ENCODE measurements at places on chromosomes 3 and 15.

GRCh38 chr3:178420033-178420432 is 116.2 kb upstream of the KCNMB2 start:
- no peak for DNase-seq

- DNase-seq: no peak
These were observed 59.2 kb downstream of the CHRD start for GRCh38 chr3:184439096-184439495.

DNA sequence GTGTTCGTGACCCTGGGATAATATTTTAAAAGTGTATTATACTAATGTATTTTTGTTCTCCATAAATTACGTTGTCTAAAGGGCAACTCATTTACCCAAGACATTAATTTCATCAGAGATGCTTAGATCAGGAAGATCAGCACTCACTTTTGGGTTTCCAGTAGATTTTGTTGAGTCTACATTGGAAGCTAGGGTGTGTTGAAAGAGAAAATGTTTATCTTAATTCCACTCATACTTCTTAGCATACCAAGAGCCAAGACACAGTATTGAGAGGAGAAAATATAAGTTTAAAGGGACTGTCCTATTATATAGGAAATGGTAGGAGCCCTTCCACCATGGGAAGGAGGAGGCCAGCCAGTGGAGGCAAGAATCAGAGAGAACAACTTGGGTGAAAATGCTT is 412.9 kb upstream of the RGMA start:
- no peak for DNase-seq

- no peak for DNase-seq
These were observed 111.0 kb downstream of the RFTN1 start for GRCh38 chr3:16402451-16402850.

DNA sequence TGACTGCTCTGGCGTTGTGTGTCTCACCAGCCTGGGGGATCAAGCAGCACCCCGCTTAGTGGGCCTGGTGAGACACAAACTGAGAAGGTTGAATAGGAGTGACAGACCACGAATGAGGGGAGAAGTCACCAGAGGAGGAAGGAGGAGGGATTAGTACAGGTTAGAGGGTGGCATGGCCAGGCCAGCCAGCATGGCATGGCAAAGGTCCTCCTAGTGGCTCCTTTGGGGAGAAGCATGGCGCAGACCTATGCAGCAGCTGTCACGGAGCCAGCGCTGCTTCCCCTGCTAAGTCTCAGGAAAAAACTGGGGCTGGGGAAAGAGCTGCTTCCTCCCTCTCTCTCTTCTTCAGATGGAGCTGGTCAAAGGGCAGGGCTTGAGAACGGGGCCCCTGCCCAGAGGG is 48.6 kb downstream of the ZDHHC3 start:
- DNase-seq: peak; percentile 7

DNA sequence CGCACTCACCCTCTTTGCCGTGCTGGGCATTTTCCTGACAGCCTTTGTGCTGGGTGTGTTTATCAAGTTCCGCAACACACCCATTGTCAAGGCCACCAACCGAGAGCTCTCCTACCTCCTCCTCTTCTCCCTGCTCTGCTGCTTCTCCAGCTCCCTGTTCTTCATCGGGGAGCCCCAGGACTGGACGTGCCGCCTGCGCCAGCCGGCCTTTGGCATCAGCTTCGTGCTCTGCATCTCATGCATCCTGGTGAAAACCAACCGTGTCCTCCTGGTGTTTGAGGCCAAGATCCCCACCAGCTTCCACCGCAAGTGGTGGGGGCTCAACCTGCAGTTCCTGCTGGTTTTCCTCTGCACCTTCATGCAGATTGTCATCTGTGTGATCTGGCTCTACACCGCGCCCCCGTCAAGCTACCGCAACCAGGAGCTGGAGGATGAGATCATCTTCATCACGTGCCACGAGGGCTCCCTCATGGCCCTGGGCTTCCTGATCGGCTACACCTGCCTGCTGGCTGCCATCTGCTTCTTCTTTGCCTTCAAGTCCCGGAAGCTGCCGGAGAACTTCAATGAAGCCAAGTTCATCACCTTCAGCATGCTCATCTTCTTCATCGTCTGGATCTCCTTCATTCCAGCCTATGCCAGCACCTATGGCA is 41.1 kb upstream of the CSTA start:
- DNase-seq: no peak

DNA sequence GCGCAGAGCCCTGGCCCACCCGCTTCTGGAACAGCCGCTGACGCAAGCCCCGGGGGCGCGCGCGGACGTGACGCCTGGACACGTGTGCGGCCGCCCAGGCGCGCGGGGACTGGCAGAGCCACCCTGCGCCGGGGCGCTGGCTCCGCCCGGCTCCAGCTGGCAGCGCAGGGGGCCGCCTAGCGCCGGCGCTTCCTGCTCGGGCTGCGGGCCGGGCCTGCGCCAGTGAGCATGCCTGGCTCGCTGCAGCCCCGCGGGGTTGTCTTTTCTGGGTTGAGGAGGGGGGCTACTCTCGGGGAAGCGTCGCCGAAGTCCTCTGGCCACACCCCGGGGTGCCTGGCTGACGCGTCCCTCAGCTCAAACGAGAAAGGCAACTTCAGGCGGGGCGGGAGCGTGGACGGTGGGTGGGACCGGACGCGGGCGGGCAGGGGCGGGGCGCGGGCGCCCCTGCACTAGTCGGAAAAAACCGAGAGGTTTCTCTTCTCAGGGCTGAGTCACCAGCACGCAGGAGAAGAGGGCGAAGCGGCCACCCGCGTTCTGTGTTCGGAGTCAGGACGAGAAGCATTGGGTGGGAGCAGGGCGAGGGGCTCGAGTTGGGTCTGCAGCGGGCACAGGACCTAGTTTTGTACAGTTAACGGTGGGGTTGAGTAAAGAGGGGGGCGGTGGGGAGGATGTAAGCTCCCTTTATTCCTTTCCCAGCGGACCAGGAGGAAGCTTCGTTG is at the start of gene SIAH2:
TSS of gene SIAH2 (minus strand) at position 48 of the 719 bp plus-strand sequence. CDS start 320 bp downstream, outside the sequence.
- peak; percentile 96 for DNase-seq

DNA sequence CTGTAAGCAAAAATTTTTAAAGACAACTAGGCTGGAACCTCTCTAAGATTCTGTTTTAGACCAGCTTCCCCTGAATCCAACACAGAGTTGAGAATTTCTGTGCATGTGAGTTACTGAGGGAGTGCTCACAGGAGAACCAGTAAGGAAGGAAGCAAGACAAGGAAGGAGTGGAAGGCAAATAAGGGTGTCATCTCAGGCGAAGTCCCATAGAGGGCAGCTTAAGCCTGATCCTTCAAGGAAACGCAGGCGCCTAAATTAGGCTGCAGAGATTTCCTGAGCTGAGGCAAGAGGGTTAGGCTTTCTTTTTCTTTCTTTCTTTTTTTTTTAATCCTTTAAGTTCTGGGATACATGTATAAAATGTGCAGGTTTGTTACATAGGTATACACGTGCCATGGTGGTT is 36.2 kb upstream of the COL6A6 start:
- DNase-seq: no peak

DNA sequence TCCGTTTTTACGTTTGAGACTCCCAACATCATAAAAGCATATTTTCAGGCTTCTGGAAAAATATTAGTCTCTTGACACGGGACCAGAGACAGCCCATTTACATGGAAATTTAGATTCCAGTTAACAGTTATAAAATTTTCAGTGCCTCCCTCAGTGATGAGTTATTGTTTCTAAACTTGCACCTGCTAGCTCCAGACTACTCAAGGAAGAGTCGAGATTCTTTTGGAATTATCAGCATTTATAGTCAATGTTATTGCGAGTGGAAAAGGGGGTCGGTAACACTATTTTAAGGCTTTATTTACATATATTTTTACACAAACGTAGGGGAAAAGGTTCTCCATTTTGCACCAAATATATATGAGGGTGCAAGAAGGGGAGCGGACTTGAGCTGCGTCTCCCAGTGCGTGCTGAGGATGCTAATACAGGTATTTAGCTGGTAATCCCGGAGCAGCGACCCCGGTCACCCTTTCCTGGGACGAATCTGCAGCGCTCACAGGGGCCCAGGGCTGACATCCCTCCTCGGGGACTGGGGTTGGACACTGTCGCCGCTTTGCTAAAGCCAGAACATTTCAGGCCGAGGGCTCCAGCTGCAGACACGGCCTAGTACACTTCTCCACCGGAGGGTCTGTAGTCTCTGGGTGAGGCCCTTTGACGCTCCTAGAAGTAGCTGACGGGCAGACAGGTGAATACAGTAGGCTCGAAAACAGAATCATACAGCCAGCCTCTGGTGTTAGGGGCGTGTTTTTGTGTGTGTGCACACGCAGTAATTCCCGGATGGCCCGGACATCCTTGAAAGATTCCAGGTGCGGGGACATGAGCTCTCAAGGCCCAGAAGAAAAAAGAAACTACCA is 729 bp upstream of the ZBTB11 start:
- no peak for DNase-seq

GRCh38 chr3:97884586-97885123 is 62.8 kb downstream of the CRYBG3 start:
- DNase-seq: no peak

DNA sequence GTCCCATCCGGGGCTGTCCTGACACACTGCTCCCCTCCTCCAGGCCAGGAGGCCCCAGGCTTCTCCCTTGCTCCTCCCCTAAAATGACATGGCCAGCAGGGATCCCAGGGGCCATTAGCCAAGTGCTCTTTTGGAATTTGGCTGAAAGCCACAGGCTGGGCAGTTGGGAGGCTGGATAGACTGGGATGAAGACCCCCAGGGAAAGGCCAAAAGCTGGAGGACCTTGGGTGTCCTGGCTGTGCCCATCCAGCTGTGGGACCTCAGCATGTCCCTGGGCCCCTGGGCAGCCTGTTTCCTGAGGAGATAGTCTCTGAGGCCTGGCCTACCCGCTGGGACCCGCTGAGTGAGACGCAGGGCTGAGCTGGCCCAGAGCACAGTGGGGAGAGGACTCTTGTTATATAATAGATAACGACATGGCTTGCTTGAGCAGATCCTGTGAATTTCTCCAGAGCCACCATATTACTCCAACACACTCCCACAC is 5.7 kb upstream of the PDE8A start:
- no peak for DNase-seq

DNA sequence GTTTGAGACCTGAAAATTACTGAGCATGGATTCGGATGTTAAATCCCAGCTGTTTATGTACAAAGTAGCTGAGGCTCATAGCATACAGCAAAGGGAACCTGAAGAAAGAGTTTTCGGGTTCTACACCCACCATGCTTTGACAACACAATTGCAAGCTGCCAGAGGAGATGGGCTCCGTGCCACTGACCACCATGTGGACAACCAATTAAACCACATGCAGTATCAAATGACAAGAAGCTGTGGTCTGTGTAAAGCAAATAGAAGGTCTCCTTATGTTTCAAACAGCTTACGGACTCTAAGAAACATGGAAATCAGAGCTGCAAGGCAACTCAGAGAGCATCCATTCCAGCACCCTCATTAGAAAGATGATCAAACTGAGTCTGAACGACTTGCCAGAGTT is 12.9 kb downstream of the GABRB3 start:
- no peak for DNase-seq

GRCh38 chr15:101128221-101129015 is 123.4 kb downstream of the CHSY1 start:
- DNase-seq: no peak

- DNase-seq: no peak
These were observed 145.7 kb upstream of the KCNH8 start for GRCh38 chr3:19002606-19003005.

GRCh38 chr3:150913133-150913922 is 8.1 kb upstream of the MINDY4B start:
- DNase-seq: no peak

DNA sequence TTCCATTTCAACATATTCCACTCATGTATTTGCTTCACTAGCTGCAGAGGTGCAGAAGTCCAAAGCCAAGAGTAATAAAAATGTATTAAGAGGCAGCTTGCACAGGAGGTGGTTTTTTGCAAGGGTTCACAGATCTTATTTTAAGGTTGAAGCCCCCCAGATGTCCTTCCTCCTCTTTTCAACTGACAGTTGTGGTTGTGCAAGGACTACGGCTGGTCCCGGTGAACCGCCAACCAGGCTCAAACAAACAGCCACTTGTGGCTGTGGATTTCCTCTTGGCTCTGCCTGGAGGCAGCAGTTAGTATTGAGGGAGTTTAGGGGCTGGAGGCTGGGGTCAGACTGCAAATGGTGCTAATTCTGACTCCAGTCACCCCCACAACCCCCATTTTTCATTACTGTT is 240.7 kb upstream of the TBC1D5 start:
- DNase-seq: no peak

- peak; percentile 91 for DNase-seq
These were observed 18.9 kb upstream of the CSPG4 start for GRCh38 chr15:75731248-75732151.

- DNase-seq: no peak
These were observed 302.8 kb upstream of the IL12A start for GRCh38 chr3:159685801-159686200.

- no peak for DNase-seq
These were observed 123.8 kb upstream of the FEZF2 start for GRCh38 chr3:62497156-62497555.

DNA sequence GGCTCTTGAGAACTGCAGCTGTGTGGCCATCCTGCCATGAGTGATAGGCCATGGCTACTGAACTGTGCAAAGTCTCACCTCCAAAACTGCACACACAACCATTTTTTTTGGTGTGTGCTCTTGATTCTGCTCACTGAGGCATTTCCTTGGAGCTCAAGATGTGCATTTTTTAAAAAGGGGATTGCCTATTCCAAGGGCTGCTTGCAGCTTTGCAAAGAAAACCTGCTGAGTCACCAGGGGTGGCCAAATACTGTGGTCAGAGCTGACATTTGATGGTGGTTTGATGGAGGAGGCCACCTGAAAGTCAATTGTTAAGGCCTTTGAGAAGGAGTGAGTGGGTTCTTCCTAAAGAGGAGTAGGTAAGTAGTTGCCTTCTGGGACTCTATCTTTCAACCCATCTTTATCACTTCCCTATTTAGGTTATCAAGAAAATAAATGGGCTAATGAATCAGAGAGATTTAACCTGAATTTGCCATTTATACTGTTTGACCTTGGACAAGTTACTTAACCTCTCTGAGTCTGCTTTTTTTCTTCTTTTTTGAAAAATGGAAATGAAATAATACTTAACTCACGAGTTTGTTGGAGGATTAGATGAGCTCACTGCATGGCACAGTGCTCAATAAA is 87.9 kb downstream of the CHST2 start:
- DNase-seq: no peak

DNA sequence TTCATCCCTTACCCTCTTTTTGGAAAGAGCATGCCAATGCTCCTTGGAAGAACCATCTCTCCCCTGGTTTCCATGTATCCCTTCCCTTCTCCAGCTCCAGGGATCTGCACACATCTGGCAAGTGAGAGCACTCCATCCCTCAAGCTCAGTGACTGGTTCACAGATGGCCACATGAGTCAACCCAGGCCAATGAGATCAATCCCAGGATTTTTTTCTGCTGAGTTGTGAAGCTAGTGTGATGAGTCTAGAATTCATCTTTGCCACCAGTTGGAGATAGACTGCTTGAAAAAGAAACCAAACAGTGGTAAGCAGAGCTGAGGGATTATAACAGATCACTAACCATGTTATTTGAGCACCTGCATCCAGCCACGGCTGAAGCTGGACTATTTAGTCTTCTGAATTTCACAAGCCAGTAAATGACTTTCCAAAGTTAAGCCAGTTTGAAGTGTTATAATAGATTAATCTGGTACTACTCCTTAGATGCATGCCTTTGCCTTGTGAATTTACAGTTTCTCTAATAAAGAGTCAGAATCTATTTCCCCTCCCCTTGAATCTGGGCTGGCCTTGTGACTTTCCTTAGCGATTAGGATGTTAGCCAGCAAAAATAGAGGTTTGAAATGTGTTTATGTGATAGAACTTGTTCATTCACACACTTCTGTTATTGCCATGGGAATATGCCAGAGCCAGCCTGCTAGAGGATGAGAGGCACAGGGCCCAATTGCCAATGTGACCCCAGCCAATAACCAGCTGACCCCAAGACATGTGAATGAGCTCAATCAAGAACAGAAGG is 159.8 kb downstream of the WNT5A start:
- DNase-seq: no peak
